ENCODE measurements at places on chromosomes 3 and 15.
A peak's percentile ranks its signal among the peaks of the same experiment; 100 is the strongest.

- no peak for DNase-seq
These were observed 31.4 kb downstream of the FLNB start for GRCh38 chr3:58039601-58040000.

GRCh38 chr15:75594276-75594675, 15.2 kb upstream of the PTPN9 start:
- DNase-seq, result no peak

DNA sequence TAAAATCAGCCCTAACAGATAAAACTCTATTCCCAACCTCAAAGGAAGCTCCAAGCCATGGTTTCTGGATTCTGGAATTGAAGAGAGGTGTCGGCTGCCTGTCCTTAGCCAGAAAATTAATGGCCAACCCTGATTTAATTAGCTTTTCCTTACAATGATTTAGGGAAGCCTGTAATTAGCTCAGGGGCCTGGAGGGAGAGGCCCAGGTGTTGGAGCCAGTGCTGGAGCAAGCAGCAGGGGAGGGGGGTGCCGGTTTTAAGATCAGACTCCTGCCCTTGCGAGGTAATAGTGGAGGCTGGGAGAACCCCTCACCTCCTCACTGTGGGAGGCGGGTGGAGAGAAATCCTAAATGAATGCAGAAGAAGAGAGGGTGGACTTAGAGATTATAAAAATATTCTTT, 14.7 kb upstream of the ATP2B2 start:
- no peak for DNase-seq

GRCh38 chr15:50009634-50010033, 109.4 kb downstream of the ATP8B4 start:
- no peak for DNase-seq

DNA sequence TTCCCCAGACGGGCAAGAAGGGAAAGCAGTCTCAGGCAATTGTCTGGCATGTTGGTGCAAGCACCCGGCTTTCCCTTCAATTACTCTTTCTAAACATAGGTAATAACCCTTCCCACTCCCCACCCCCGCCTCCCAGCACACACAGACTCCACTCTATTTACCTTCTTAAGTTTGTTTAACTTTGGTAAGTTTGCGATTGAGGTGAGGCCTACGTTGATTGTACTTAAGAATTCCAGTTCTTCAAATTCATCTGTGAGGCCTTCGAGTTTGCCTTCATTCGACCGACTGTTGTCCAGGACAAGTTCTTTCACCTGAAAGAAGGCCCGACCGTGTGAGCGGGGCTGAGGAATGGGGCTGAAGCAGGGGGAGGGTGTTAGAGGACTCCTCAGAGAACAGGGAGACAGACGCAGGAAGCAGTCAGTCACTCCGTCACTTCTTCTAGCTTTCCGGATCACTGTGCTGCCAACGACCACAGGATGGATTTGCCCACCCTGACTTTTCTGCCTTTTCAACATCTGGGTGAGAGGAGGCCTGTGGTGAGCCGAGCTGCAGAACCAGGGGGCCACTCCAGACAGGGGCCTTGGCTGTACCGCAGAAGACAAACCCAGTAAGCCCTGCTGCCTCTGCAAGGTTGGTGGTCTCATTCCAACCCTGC, 33.0 kb downstream of the ANP32A start:
- no peak for DNase-seq

GRCh38 chr15:89087161-89087829, 961 bp upstream of the ABHD2 start:
- DNase-seq, result no peak

GRCh38 chr3:37646865-37647264, 214.8 kb upstream of the CTDSPL start:
- no peak for DNase-seq

DNA sequence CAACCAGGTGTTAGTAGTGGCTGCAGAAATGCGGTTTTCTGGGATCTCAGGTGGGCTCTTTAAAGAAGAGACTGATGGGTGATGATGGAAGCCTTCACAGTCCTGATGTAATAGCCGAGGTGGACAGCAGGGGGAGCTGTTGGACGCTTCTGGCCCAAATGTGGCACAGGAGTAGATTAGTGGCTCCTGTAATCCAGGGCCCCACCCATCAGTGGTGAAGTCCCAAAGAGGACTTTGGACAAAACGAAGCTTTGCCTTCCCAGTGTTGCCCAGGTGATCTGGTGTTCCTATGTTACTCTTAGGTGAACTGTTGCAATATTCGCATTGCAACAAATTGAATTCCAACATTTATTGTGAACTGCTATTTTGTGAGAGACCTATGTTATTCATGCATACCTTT, 31.8 kb upstream of the MYZAP start:
- peak; percentile 50 for DNase-seq

GRCh38 chr3:33063651-33064051, 33.3 kb downstream of the GLB1 start:
- no peak for DNase-seq

DNA sequence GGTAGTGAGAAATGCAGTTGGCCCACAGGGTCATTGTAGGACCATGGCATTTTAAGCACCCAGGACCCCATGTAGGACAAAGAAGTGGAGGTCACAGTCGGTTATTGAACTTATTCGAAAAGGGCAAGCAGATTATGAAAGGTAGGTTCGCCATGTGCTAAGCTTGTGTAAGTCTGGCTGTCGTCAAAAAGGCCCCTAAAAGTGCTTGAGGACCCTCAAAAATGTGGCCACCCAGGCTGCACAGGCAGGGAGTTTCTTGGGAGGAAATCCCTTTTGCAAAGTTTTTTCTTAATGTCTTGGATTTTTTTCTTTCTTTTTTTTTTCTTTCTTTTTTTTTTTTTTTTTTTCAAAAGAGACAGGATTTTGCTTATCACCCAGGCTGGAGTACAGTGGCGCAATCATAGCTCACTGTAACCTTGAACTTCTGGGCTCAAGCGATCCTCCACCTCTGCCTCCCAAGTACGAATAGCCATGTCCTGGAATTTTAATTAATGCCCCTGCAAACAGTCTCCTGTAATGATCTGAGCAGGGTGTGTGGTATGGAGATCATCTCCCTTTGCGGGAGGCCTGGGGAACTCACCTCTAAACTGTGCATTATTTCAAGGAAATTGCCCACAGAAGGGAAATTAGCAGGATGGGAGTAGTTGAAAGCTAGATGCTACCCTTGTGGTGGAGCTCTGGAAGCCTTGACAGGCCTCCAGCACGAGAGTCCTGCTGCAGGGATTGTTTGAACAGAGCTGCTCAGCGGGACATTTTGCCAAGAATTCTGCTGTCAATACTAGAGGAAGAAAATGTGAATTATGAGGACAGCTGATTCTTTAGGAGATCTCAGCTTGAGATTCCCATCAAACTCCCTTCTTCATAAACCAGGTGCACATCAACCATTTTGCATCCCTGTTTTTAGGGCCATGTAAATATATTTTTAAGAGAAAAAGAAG, 28.4 kb downstream of the THSD4 start:
- DNase-seq, result peak; percentile 56

DNA sequence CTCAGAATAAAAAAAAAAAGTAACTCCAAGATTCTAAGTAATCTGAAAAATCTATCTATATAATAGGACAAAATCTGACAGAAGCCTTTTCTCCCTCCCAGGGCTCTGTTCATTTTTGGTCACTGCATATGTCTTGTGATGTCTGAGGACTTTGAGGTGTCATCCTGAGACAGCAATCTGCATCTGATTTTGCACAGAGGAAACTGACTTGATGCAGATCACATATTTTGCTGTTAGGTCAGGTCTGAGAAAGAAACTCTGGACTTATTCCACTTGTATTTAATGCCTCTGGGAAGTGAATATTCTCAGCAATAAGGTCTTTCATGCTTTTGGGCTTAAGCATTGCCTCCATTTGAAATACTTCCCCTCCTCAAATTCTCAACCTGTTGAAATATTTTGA, 295.2 kb upstream of the THBS1 start:
- no peak for DNase-seq

GRCh38 chr3:119311081-119311925, 17.1 kb downstream of the ARHGAP31 start:
- DNase-seq, result no peak

- no peak for DNase-seq
These were observed 127.3 kb downstream of the IGF1R start for GRCh38 chr15:98775498-98776230.

- no peak for DNase-seq
These were observed 75.6 kb upstream of the LMOD3 start for GRCh38 chr3:69197922-69198530.

DNA sequence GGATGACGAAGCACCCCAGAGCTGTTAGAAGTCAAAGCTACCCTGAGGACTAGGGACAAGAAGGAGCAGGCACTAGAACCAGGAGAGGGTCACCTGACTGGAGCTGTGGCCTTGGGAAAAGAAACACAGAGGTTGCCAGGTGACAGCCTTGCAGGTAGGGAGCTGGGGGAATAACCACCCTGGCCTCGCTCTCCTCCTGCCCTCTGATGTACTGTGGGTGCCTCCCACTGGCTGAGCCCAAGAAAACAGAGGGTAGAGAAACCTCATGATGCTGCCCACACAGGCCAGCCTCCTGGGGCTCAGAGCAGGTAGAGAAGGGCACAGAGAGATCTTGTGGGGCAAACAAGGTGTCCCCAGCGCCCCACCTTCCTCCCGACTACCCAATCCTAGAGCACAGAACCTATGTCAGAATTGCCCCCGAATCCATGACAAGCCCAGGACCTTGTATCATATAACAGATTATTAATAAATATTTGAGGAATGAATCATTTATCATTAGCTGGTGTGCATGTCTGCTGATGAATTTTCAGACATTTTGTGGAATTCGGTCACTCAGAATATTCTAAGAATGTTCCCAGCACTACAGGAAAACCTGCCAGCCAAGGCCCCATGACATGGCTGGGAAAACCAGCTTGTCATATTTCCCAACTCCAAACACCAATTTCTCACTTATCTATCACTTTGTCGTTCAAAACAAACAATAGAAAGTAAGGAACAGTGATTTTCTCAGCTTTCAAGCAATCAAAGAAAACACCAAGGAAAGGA, 59.8 kb upstream of the MEX3B start:
- no peak for DNase-seq

DNA sequence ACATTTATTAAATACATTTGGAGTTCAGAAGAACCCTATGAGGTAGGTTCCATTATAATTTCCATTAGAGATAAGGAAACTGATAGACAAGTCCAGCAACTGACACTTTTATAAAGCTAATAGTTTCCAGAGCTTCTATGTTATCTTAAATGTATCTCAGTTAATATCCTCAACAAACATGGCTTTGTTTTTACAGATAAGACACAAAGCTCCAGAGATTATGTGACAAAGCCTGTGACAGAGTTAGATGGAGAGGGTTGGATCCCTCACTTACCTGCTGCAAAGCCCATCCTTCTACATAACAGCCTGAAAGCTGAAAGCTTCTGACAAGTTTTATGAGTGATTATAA, 473 bp upstream of the COMMD2 start:
- no peak for DNase-seq

- DNase-seq, result no peak
These were observed 24.8 kb upstream of the MBNL1 start for GRCh38 chr3:152243721-152244516.

DNA sequence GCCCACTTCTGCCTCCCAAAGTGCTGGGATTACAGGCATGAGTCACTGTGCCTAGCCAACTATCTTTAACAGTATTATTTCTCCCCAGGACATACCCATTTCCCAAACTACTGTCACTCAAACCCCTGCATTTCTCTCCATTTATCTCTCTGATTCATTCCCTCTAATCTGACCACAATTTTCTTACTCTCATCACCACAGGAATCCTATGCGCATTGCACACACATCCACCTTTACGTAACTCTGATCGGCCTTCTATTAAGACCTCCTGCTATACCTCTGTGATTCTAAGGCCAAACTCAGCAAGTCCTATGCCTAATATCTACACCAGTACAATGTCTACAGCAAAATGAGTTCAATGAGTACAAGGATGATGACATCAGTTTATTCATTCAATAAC, 235.0 kb downstream of the ULK4 start:
- DNase-seq, result no peak

GRCh38 chr15:48719668-48720067, 74.2 kb upstream of the FBN1 start:
- DNase-seq, result no peak

- peak; percentile 62 for DNase-seq
These were observed 201.2 kb downstream of the GOLGA6L6 start for GRCh38 chr15:20340331-20340811.

GRCh38 chr3:187618722-187619121, 51.5 kb downstream of the SST start:
- no peak for DNase-seq

- DNase-seq, result no peak
These were observed 3.2 kb downstream of the HIGD2B start for GRCh38 chr15:72682772-72683171.

DNA sequence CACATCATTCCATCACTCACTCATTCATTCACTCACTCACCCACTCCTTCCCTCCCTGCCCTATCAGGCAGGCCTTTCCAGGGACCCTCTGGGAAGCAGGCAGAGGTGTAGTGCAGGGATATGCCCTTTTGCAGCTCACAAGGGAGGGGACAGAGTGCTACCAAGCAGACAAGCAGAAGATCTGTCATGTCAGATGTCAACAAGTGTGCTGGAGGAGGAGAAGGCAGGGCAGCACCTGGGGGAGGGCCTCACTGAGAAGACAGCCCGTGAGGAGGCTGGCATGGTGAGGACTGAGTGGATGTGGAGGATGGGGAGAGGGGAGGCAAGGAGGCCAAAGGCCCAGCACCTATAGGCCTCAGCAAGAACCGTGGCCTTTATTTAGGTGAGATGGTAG, 15.3 kb downstream of the ABTB1 start:
- no peak for DNase-seq

DNA sequence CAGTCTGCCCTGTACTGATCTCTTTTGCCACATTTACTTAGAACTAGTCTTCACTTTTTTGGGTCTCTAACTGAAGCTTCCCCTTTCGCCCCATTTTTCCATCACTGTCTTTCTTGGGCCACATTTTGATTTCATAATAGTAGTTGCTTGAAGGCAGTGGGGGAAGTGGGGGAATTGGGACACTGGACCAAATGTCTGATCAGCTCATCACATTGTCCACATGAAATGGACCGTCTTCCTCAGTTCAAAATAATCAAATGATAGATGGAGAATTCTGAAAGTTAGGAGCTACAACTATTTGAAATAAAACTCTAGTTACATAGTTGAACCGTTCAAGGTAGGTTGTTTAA, 747 bp downstream of the PDCD6IP start:
- no peak for DNase-seq

DNA sequence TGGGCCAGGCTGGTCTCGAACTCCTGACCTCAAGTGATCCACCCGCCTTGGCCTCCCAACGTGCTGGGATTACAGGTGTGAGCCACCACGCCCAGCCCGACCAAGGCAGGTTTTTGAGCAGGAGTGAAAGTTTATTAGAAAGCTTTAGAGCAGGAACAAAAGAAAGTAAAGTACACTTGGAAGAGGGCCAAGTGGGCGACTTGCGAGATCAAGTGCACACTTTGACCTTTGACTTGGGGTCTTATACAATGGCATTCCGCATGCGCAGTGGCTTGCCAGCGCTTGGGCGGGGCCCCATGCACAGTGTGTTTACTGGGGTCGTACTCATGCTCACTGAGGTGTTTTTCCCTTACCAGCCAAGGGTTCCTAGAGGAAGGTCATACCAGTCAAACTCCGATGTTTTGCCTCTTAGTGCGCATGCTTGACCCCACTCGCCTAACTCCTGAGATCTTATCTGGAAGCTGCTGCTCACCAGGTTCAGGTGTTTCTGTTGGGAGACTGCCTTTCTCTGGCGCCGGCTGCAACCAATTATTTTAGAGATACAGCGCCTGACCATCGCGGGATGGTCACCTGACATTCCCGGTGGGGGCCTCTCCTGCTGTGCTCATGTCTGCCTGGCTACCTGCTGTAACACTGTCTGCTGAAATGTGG, 46.9 kb upstream of the FLNB start:
- DNase-seq, result no peak
